ENCODE measurements at places on chromosomes 4 and X.

- DNase-seq, result no peak
Measured at GRCh38 chrX:27656581-27656980, 66.4 kb downstream of the DCAF8L2 start.

DNA sequence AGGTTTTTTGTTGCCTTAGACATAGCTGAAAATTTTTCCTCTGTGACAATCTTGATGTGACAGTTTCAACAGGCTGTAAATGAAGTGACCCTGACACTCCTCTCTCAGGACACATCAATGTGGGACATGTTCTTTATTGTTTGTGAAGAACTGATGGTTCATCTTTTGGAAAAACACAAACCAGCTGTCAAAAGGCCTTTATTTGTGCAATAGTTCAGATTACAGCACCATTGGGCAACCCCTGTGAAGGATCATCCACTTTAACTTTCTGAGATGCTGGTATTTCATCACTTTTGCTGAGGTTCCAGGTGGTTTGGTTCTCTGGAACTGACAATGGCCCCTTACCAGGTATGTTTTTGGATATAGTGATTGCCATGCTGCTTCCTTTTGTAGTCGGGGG, 40.3 kb downstream of the OSTC start:
- DNase-seq, result no peak

GRCh38 chr4:872241-872981, 46.5 kb upstream of the CPLX1 start:
- no peak for DNase-seq

GRCh38 chr4:1800805-1801204, 7.7 kb downstream of the FGFR3 start:
- no peak for DNase-seq

DNA sequence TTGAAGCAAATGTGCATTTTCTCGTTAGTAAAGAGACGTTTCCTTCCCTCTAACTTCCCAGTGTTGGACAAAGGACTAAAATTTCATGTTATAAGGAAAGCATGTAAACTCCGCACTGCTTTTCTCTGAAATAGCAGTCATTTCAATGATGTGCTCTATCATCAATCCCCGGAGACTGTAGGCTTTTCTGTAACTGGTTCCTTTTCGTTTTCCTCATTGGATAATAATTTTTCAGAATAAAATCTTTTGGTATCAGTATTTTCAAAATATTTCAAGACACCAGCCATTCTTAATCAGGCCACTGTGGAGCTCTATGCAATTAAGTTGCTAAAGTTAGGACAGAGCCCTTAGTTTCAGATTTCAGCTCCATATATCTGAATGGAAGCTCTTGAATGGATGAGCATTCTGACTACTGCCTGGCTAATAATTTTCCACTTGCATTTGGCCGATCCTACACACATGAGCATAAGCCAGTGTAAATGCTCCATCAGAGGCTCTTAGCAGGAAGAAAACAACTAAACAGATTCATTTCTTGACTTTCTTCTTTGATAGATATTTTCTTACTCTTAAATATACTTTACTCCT, 157.7 kb downstream of the CHIC2 start:
- DNase-seq, result no peak

DNA sequence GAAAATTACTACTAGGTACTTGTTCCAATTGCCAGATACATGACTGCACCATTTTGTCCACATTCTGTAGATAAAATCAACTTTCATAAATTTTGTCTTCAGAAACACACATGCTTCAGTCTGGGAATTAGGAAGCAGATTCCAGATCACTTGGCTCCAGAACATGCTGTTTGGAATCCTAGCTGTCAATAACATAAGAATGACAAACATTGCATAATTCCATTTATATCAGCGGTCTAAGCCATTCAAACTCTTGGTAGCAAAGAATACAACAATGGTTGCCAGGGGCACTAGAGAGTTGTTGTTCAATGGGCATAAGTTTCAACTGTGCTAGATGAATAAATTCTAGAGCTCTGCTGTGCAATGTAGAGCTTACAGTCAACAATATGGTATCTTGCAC, 1112.1 kb upstream of the AGA start:
- no peak for DNase-seq

DNA sequence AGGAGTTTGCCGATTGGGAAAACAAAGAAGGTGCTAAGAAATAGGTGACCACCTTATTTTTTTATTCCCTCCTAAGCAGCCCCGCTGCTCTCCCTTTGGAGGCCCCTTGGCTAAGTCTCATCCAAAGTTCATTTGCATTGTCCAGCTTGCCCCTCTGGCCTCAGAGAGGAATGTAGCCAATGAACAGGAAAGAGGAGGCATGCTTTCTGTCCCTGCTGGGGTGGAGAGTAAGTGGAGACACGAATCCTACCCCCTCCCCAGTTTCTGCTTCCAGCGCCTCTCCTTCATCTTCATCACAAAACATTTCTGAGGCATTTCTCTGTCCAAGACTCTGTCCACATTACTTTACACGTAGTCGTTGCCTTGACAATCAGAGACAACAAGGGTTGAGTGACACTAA, 38.7 kb downstream of the NLGN3 start:
- DNase-seq, result no peak

DNA sequence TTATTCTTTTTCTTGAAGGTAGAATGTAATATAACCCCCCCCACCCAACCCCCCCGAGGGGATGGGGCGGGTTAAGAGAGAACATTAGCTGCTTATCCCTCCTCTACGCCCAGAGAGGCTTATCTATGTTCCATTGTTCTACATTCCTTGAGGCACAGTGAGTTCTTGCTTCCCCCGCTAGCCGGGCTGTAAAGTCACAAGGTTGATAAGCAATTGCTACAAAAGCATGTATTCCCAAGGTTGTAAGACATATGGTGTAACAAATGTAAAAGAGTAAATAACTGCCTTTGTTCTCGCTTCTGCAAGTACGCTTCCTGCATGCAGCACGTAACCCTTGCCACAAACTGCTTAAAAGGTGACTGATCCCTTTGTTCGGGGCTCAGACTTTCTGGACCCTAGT, 8.2 kb downstream of the DCAF8L2 start:
- DNase-seq, result no peak

- no peak for DNase-seq
Measured at GRCh38 chrX:49610718-49611310, 12.0 kb downstream of the GAGE1 start.
